BJ (cell line): ENCODE measurements at places on chromosomes 7 and 10. TPM values are rescaled to one million over a fixed set of nuclear protein-coding genes. Genes with fewer than 3 reads are reported as not detected.

DNA sequence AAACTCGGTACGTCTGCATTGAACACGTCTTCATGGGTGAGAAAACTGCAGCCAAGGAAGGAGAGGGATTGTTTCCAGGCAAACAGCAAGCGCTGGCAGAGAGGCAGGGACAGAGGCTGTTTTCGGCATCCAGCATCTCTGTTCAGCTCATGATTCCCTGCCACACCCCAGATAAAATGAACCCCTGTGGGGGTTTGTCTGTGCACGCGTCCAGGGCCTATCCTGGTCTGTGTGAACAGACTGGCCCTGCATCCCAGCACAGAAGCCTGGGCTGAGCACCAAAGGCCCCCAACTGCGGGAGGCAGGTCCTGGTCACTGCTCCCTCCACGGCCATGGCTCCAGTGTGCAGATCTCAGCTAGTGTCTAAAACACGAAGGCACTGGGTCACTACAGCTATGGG, 83.3 kb upstream of the FAM20C start:
- DNase-seq, result no peak

DNA sequence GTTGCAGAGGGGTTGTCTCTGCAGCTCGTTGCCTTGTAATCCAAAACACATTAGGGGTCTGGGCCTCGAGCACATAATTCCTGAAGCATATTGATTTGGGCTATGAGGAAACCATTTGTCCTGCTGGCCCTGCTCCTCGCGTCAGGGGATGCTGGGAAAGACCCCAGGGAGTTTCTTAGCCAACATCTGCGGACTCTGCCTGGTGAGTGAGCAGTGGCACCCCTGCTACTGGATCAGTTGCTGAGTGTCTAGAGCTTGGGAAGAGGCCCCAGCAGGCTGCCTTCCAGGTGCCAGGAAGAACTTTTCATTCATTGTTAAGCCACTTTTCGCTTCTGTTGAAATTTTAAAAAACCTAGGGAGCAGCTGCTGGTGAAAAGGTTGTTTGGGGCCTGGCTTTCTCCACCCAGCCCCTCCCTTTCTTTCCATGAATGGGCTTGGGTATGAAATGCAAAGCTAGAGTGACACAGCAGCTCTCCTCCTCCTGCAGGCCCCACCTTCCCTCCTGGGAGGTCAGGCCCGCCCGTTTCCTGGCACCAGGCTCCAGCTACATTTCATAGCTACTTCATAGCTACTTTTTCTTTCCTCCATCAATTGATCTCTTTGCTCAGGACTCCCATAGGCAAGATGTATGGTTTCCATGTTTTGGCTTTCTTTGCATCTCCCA, 26.8 kb downstream of the TACR2 start:
- DNase-seq, result no peak

- DNase-seq, result no peak
Measured at GRCh38 chr10:88702848-88703597, 3.0 kb upstream of the LIPK start.

DNA sequence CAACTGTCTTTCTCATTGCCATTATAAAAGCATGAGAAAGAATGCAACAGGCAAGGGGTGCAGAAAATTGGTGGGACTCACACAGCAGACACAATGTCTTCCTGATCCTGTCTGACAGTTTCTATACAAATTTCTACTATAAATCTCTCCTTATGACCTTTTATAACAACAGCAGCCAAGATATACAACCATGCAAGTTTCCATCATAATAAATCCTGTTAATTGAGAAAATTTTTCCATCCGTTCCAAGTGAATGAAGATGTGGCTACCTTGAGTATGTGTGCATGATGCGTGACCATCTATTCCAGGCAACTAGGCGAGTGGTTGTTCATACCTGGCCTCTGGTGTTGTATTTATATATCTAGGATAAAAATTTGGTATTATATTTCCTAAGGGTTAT, 216.7 kb downstream of the BBS9 start:
- no peak for DNase-seq

Gene SEMA3E
- polyA plus RNA-seq, result 0.01 TPM in 1 of 2 replicates, not detected in the other

DNA sequence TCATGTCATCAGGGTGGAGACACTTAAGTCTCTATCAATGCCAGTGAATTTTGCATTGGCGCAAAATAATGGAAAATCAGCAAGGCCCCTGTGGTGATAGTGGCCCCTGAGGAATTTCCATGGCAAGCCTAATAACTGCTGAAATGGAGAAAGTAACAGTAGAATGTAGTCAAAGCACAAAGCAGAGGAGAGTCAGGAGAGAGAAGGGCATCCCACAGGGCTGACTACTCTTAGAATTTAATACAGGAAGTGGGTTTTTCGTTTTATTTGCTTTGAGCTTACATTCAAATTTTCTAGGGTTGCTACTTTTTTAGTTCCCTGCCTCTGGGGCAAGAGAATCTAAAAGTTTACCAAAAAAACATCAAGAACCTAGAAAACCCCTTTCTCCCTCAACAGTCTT, 39.0 kb downstream of the BZW2 start:
- DNase-seq, result no peak

Gene THSD7A
- 0.02 and 0.06 TPM in 2 replicates for polyA plus RNA-seq

Gene NUTM2B
- polyA plus RNA-seq, result 0.43 and 0.44 TPM in 2 replicates

Gene ACSM6
- polyA plus RNA-seq, result not detected in 2 replicates

- DNase-seq, result no peak
Measured at GRCh38 chr10:60395711-60396110, 6.0 kb upstream of the ANK3 start.

DNA sequence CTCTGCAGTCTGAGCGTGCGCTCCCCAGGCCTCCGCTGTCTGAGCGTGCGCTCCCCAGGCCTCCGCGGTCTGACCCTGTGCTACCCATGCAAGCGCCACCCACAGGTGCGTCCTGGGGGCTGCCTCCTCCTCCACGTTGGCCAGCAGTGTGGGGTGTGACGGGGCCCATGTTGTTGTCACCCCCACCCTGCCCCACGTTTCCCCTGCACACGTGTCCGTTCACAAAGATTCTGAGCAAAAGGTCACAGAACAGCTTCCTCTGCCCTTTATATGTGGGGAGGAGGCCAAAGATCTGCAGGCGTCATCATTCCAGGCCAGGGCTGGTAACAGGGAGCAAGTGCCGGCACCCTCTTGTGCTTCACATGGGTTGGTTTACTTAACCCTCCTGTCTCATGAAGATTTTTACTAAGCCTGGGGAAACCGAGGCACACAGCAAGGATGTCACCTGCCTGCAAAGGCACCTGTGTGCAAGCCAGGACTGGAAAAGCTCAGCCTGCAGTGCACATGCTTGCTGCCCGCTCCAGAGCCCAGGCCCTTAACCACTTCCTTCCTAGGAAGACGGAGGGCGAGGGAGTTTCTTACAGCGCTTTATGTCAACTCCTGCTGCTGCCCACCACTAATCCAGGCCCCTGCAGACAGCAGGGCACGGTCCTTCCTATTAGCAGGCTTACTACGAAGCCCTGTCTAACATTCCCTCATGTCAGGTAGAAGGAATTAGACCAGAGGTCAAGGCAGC, 4.8 kb downstream of the GPR146 start:
- DNase-seq, result no peak

DNA sequence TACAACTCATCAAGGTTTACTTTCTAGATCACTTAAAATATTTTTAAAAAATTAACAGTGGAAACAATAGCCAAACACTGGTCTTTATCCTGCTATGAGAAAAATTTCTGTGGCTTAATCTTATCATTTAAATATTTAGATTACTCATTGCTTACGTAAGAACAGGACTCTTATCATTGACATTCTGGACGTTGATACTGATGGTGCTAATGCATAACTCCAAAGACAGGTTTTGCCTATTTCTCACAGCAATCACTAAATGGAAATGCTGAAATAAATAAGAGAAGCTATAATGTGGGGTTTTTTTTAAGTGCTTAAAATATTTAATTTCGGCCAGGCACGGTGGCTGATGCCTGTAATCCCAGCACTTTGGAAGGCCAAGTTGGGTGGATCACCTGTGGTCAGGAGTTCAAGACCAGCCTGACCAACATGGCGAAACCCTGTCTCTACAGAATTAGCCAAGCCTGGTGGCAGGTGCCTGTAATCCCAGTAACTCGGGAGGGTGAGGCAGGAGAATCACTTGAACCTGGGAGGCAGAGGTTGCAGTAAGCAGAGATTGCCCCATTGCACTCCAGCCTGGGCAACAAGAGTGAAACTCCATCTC, 195.0 kb downstream of the HGF start:
- DNase-seq, result no peak

GRCh38 chr10:47224546-47225218, 75.3 kb upstream of the GDF10 start:
- DNase-seq, result no peak

Gene ANKRD61
- 0.31 and 0.40 TPM in 2 replicates for polyA plus RNA-seq

DNA sequence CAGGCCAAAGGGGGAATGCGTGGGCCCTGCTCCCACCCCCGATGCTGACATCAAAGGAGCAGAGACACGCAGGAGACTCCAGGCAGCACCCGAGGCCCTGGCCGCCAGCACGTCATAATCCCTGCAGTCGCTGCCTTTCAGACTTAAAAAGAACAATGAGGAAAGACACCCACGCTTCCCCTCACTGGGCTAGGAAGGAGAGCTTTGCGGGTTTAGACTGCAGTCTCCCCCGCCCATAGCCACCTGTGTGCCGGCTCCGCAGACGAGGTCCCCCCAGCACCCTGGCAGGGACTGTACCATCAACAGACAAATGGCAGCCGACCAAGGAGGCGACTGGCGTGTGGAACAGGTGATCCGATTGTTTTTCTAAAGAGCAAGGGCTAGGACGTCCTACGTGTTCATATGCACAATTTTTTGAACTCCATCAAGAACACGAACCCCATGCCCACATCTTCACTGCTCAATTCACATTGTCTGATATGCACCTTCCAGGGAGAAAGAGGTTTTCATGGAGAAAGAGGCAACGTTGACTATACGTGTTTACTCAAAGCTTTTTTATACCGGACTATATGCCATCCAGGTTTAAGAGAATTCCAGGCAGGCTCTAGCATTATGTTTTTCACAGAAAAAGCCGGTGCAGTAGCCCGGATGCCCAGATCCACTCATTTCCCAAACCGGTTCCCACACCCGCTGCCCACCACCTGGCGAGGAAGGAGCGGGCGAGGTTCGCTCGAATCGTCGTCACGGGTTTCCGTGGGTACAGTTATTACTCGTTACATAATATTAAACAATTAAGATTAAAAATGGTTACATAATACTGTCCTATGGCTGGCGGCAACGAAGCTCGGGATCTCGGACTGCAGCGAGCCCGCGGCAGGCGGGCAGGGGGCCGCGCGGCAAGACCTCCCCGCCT, 1.1 kb downstream of the GRB10 start:
- no peak for DNase-seq

DNA sequence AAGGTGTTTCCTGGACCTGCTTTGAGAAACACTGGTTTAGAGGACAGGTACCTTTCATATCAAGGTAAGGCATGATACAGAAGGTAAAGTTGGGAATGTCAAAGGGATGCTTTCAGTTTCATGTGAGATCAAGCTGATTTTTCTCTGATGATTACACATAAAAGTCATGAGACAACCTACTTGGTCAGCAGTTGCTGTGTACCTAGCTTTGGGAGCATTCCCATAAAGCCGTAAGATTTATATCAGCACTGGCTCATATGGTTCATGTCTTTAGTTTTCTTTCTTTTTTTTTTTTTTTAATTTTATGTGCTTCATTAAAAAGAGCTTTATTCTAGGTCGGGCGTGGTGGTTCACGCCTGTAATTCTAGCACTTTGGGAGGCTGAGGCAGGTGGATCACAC, 265.3 kb upstream of the LRGUK start:
- DNase-seq, result no peak

Gene MYL10
- 0.07 and 0.18 TPM in 2 replicates for polyA plus RNA-seq

- DNase-seq, result peak; percentile 55
Measured at GRCh38 chr10:25047591-25048301, 31.3 kb downstream of the THNSL1 start.

- DNase-seq, result no peak
Measured at GRCh38 chr7:26928703-26929347, 64.4 kb upstream of the SKAP2 start.

Gene PNLIP
- polyA plus RNA-seq, result not detected in 2 replicates

Gene SPDYE6
- polyA plus RNA-seq, result not detected in 2 replicates

Gene IFIT1
- polyA plus RNA-seq, result 25.1 and 44.9 TPM in 2 replicates

DNA sequence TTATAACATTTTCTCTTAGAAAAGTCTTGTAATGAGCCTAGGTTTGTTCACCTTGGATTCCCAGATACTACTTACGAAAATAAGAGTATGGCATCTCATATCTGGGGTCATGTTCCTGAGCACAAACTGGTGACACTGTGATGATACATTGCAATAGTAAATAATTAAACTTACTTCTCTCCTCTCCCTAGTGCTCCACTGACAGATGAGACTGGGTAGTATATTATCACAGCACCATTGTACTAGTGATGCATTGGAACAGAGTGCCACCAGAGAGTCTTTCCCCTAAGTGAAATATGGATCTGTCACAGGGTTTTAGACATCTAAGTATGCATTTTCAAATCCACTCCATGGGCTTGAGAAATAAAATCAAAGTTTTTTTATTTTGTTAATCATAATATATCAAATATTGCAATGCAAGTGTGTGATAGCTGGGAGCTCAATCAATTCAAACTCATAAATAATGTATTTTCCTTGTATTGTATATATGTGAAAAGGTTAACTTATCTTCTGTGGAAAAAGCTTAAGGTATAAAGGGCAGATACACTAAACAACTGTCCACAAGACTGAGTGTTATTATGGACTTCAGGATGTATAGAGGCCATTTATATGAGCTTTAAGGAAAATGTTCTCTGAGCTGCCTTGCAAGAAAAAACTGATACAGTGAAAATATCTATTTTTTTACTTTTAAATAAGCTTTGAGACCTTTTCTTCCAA, 275.5 kb downstream of the ZWINT start:
- DNase-seq, result no peak
